Amniotic stem cell (primary cell): ENCODE measurements at places on chromosomes 4 and X.

- DNase-seq: no peak
Measured at GRCh38 chr4:162727232-162727631, 439.5 kb downstream of the NAF1 start.

DNA sequence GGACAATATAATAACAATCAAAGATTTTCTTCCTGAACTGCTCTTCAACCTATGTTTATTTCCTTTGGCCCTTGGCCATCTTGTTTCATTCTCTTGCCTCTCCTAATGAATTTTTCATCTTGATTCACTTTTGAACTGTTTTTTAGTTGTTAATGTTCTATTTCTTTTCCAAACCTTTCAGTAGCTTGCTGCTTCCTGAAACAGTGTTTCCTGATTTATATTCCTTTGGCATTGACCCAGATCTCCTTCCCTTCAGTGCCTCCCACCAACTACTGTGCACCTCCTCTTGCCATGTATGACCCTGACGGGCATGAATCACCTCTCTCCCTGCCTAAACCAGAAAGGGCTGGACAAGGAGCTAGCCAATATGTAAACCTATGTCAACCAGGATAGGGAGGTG lies 25.6 kb upstream of the SPP1 start:
- DNase-seq: no peak

DNA sequence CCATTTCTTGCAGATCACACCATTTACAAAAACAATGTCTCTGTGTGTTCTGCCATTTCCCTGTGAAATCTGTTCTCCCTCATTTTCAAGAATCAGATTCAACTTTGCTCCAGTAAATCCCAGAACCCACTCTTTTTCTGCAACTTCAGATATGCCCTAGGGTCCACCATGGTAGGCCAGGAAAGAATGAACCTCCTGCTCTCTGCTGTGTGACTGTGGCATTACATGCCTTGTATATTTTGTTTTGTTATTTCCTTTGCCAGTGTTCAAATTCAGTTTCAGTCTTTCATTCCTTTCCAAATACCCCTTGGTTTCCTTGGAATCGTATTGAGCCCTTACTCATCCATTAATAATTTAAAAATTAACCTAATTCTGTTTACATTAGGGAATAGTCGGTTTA lies 290.2 kb upstream of the VCX start:
- DNase-seq: no peak

DNA sequence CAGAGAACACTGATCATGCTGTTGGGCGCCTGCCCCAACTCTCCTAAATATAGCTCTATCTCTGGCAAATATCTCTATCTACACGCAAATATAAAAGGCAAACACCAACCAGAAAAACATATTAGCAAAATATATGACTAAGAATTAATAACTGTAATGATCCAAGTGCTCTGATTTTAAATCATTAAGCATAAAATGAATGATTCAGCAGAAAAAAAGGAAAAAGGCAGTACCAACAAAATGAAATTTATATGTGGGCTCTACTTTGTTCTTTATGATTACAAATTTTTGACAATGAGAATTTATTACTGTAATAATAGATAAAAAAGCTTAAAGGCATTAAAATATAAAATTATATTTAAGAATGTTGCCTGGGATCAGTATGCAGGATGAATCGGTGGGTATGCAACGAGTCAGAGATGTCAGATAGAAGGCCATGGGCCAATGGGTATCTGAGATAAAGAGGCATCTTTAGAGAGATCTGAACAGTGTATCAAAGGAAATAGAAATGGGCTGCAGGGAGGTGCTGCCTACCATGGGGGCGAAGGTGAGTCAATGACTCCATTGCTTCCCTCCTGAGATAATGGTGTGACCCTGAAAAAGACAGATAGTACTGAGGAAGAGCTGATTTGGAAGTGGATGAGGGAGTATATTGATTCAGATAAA lies 234.8 kb downstream of the SCFD2 start:
- DNase-seq: no peak

DNA sequence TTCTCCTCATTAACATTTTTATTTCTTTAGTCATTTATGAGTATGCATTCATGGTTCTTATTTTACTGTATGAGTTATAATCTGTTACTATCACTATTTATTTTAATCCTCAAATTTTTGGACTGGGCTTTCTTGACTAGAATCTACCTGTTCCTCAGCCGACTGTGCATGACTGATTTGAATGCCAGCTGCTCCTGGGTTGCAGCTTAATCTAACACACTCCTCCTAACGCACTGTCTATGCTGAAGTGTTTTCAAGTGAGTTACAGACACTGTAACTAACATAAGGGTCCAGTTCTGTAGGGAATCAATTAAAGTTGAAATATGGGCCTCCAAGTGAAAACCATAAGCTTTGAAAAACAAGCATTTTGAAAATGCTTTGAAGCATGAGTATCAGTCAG lies 137.4 kb upstream of the ARSJ start:
- DNase-seq: no peak

DNA sequence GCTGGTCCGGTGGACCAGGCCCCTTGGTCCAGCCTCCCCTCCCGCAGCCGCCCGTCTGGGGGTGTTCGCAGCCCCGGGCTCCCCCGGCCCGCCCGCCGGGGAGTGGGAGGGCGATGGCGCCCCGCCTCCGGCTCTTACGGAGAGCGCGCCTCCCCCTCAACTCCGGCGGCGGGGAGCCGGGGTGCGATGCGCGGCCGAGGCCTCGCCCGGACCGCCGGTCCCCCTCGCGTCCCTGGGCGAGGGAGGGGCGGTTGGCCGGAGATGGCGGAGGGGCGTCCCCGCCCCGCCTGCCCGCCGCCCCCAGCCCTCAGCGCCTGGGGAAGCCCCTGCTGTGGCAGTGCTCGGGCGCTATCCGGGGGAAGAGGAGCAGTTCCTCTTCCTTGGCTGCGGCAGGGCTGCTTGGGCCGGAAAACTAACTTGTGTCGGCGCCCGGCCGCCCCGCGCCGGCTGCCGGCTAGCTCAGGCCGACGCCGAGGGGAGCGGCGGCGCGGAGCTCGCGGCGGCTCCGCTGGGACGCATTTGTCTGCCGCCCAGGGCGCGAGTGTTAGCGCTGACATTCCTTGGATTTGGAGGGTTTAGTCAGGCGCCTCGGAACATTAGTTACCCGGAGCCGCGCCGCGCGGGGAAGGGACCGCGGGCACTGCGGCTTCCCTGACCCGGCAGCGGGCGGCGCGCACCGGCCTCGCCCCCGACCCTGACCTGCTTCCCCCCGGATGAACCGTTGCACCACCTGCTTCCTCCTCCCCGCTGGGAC lies 994 bp downstream of the GALNT7 start:
- DNase-seq: no peak

GRCh38 chr4:31674313-31674947 lies 954.3 kb downstream of the PCDH7 start:
- DNase-seq: no peak

GRCh38 chr4:154593868-154594267 lies 3.3 kb upstream of the FGA start:
- no peak for DNase-seq

- no peak for DNase-seq
Measured at GRCh38 chr4:57190601-57191481, 80.7 kb upstream of the IGFBP7 start.

- no peak for DNase-seq
Measured at GRCh38 chr4:6008766-6009385, 9.4 kb downstream of the C4orf50 start.
